ENCODE measurements at places on chromosomes 7 and 10.
A peak's percentile ranks its signal among the peaks of the same experiment; 100 is the strongest.

DNA sequence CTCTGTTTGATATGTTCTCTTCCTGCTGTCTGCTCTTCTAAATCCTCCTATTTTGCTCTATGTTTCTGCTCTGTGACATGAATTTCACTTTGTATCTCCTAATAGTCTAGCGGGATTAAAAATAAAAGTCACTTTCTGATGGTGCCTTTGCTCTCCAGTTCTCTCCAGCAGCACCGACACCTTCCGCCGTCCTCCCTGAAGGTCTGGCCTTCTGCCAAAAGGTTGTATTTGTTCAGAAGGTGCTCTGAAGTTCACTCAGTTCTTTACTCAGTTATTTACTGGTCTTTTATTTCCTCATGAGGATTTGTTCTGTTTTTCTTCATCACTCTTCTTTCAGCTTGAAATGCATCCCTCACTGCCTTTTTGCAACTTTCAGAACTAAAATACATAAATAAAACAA, 11.2 kb upstream of the EPHA1 start:
- DNase-seq: no peak

DNA sequence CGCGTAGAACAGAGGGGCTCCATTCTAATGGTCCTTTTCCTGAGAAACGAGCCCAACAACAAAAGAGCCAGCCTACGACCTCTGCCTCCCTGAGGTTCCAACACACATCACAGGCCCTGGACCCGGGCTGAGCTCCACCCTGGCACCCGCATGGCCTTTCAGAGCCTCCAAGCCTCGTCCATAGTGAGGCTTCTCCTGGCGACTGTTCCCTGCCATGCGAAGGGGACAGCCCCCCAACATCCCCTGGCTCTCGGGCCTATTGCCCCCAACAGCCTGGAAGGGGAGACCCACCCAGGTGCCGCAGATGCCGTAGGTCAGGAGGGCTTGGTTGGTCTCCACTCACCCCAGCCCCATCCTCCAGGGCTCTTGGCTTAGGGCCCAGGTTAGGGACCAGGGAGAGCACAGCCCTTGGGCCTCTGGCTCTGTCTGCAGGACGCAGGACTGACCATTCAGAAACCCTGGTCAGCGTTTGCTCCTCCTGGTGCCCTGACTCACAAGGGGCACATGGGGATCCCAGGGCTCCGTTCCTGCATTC, 91.5 kb downstream of the TCERG1L start:
- peak; percentile 32 for DNase-seq

DNA sequence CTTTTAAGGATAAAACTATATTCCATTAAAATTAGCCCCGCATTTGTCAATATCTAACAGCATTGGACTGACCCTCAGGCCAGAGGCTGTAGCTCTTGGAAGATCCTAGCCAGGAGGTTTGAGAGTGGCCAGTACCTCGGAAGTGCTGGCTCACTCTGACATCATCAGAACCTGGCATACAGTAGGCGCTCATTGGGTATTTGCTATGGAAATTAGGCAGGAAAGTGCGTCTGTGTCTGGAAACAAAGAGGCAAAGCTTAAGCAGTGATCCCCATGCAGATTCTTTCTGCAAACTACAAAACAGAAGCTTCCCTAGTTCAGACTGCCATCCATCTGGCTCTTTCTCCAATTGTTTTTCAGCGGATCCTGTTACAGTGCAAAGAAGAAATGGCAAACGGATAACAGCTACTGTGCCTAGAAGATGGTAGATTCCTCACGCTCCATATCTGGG, 1.7 kb upstream of the PRKCQ start:
- no peak for DNase-seq

GRCh38 chr7:84249656-84250055, 55.1 kb upstream of the SEMA3A start:
- no peak for DNase-seq

DNA sequence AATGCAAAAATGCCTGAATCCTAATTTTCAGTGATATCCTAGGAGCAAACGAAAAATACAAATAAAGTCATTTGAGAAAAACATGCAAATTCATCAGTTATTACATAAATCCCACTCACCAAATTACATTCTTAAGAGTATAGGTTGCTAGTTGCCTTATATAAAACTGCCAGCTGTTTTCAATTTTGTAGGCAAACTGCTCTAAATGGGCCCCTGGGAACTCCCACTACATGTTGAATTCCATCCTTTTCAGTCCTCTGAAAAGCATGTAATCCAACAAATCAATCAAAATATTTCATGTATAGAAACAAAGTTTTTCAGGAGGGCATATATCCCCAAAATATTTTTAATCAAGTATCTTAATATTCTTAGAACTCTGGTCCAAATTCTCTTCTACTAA, 2.1 kb upstream of the JMJD1C start:
- no peak for DNase-seq
